AG04449 (cell line): ENCODE measurements at places on chromosomes 1 and 21.

- no peak for DNase-seq
These were observed 57.6 kb downstream of the KCNAB2 start for GRCh38 chr1:6103111-6103853.

- no peak for DNase-seq
These were observed 376 bp downstream of the GBP1 start for GRCh38 chr1:89064632-89065031.

DNA sequence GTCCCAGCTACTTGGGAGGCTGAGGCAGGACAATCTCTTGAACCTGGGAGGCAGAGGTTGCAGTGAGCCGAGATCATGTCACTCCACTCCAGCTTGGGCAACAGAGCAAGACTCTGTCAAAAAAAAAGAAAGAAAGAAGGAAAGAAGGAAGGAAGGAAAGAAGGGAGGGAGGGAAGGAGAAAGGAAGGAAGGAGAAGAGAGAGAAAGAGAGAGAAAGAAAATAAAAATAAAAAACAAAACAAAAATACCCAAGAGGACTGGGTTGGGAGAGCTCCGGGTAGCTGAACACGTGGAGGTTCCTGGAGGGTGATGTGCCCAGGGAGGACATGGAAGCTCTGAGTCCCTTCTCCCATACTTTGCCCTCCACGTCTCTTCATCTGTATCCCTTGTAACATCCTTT, 45.7 kb upstream of the CITED4 start:
- no peak for DNase-seq

DNA sequence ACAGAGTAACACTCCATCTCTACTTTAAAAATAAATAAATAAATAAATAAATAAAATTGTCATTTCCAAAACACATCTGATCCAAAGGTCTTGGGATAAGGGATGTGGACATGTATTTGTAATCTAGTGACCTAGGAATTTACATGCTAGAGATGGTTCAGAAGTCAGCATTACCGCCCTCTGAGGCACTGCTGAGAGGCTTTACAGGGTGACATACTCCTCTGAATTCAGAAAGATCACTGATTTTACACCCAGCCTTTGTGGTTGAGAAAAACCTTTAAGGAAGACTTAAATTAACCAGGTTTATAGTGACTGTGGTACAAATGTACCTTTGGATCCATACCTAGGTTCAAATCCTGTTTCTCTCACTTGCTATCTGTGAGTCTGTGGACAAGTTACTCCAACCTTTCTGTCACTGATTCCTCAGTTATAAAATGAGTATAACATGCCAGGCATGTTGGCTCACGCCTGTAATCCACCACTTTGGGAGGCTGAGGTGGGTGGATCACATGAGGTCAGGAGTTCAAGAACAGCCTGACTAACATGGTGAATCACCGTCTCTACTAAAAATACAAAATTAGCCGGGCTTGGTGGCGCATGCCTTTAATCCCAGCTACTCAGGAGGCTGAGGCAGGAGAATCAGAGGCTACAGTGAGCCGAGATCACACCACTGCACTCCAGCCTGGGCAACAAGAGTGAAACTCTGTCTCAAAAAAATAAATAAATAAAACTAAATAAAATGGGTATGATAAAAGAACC, 20.1 kb downstream of the OSBPL9 start:
- no peak for DNase-seq

DNA sequence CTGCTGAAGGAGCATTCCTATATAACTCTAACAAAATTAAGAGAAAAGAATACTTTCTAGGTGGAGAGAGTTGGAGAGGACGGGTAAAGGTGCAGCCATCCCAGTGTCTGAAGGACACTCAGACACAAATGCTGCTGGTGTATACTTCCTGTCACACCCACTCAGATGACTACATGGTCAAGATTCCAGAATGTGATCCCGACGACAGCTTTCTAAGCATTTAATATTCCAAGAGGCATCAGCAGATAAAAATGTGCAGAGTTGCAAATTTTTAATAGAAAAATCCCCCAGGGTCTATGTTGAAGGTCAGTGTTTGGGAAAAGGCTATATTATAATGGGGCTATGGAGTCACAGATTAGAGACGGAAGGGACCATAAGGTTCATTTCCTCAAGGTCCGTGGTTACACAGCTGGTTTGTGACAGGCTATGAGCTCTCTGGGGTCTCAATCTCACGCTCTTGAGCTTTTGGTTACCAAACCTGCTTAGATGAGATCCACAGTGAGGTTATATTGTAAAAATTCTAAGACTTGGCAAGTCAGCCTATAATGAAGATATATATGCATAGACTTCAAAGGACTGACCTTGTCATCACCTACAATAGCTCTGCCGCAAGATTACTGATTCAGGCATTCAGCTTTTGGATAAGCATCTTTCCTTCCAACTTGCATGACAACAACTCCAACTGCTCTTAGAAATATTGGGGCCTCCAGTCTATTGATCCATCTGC, 35.1 kb downstream of the ZNF281 start:
- DNase-seq, result no peak

DNA sequence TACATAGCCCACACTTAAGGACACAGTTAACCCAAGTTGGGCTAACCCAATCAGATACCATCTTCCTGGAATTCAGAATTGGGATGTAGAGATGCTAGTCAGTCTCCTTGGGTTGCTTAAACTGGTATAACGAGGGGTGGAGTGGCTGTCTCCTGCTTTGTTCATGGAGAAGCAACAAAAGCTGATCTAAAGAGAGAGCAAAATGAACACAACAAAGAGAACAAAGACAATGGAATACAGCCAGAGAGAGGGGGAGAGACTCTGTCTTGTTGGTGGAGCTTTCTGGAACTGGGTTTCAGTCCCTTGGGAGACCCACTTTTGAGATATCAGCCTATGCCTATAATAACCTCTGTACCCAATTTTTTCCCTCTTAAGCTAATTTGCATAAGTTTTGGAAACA, 138.1 kb downstream of the ATG4C start:
- DNase-seq, result no peak

- no peak for DNase-seq
These were observed 243.2 kb downstream of the NCAM2 start for GRCh38 chr21:21241391-21241790.

- DNase-seq, result no peak
These were observed at the start of gene SLC6A17 for GRCh38 chr1:110150330-110151174. TSS of gene SLC6A17 (plus strand) at chr1:110150494. CDS start at chr1:110166930, 16,436 bp downstream.

GRCh38 chr21:35190201-35190701, 141.1 kb upstream of the RUNX1 start:
- DNase-seq, result no peak

DNA sequence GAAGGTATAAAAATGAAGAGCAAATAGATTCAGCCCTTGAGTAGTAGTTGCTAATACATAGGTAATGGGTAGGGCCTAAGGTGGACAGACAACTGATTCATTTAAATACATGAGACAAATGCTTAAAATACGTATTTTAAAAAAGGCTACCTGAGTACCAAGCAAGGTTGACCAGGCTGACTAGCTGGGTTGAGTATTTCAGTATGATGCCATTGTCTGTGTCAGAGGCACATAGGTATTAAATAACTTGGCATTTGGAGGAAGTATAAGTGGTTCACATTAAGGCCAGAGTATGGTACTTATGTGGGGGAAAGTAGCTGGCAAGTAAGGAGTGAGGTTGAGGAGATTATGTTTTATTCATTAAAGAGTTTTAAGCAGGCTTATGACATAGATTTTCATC, 19.4 kb downstream of the NEK7 start:
- no peak for DNase-seq

GRCh38 chr1:115068826-115069585, 20.3 kb downstream of the TSPAN2 start:
- DNase-seq, result no peak

GRCh38 chr1:29875557-29876028, 639.3 kb downstream of the PTPRU start:
- DNase-seq, result no peak

- DNase-seq, result no peak
These were observed 68.5 kb downstream of the TPR start for GRCh38 chr1:186306533-186306932.

GRCh38 chr1:171138980-171139379, 46.1 kb upstream of the FMO2 start:
- DNase-seq, result no peak

GRCh38 chr1:194968916-194969315, 1639.3 kb downstream of the KCNT2 start:
- no peak for DNase-seq

GRCh38 chr1:110237386-110238152, 27.5 kb downstream of the KCNC4 start:
- DNase-seq, result no peak

- DNase-seq, result no peak
These were observed 96.1 kb upstream of the OLIG2 start for GRCh38 chr21:32929633-32930038.

DNA sequence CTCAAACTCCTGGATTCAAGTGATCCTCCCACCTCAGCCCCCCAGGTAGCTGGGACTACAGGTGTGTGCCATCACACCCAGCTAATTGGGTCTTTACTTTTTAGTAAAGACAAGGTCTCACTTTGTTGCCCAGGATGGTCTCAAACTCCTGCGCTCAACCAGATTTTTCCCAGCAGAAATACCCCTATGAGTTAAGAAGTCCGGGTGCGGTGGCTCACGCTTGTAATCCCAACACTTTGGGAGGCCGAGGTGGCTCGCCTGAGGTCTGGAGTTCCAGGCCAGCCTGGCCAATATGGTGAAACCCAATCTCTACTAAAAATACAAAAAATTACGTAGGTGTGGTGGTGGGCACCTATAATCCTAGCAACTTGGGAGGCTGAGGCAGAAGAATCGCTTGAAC, 6.5 kb upstream of the L1TD1 start:
- DNase-seq, result no peak

DNA sequence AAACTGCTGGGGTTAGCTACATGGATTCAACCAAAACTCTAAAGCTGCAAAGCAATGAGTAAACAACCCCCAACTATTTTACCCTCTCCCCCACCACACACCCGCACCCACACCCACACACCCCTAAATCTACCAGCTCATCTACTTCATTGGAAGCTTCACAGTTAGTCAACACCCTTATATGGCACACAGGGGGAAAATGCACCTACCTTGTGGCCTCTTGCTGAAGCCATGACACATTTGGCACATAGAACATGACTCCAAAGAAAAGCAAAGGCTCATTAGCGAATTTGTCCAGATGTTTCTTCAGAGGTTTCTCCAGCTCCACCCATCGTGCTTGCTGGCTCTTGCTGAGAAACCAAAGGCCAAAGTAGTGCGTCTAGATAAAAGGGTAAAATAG, 99.8 kb downstream of the PTPN14 start:
- no peak for DNase-seq

DNA sequence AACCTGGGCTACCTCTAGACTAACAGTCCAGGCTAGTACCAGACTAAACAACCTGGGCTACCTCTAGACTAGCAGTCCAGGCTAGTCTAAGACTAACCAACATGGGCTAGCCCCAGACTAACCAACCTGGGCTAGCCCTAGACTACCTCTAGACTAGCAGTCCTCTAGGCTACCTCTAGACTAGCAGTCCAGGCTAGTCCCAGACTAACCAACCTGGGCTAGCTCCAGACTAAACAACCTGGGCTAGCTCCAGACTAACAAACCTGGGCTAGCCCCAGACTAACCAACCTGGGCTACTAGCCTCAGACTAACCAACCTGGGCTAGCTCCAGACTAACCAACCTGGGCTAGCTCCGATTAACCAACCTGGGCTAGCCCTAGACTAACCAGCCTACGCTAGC, 2.0 kb downstream of the TFF2 start:
- no peak for DNase-seq
